Uterus (tissue), 4 donors: ENCODE measurements at places on chromosomes 11 and 22.

- no peak for DNase-seq
Observed at GRCh38 chr22:46483353-46483752, 54.1 kb downstream of the CELSR1 start.

- no peak for DNase-seq
Observed at GRCh38 chr11:69157156-69157821, 1.6 kb downstream of the SMIM38 start.

- no peak for DNase-seq
Observed at GRCh38 chr11:46903846-46904245, 14.5 kb downstream of the LRP4 start.

DNA sequence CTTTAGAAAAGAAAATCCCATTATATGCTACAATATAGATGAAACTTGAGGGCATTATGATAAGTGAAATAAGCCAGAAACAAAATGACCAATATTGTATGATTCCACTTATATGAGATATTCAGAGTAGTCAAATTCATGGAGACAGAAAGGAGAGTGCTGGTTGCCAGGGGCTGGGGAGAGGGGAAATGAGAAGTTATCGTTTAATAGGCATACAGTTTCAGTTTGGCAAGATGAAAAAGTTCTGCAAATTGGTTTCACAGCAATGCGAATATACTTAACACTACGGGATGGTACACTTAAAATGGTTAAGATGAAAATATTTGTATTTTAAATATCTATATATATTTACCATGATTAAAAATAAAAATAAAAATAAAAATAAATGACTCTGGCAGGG, 31.1 kb upstream of the RDX start:
- DNase-seq: no peak

DNA sequence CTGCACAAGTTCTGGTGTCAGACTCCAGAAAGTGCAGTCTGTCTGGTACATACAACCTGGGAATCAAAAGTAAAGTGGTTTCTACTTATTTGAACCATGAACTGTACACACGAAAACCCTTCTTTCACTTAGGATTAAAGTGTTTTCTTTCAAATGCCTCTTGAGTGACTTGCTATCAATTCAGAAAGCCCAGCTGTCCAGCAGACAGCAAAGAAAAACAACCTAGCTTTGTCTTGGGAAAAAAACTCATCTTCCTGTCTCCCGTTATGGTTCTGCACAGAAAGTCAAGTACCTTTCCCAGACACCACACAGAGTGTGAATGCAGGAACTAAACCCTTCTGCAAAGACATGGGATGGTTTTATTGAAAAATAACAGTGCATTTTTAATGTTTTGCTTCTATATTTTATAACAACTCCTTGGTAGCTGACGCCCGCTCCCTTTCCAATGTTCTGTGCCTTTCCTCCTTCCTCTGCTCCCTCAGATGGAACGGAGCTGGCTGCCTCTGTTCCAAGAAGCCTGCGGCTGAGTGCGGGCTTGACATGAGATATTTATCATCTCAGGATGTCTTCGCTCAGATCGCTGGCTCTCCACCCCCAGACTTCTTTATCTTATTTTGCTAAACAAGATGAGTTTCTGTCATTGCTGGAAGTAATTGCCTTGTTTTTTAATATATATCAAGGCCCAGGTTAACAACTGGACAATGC, 322.3 kb upstream of the B3GAT1 start:
- no peak for DNase-seq

DNA sequence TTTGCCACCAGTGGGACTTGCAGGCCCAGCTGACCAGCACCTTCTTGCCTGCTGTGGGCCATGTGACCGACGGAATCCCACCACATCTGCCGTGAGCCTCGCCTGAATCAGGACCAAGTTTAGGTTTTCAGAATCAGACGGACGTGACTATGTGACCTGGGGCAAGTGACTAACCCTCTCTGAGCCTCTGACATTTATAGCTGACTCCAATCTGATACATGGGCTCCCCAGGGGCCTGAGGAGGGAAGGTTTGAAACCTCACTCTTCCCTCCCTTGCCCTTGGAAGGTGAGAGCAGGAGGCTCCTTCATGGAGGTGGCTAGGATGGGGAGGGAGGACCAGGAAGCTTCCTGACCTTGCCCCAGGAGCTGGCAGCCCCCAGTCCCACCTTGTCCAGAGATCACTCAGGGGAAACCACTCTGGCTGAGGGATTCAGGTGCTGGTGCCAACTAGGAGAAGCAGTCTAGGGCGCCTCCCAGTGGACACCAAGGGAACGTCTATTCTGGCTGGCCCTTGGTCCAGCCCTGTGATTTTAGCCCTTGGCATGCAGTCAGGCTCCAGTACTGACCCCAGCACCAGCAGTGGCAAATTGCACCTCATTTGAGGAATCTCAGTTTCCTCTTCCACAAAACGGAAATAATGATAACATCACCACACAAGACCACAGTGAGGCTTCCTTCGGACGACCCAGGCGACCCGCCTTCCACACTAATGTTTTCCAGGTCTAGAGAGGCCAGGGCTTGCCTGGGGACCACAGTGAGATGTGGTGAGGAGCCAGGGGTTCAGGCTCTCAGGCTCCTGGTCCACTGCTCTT, 47.2 kb upstream of the SYT7 start:
- DNase-seq: peak; percentile 83

DNA sequence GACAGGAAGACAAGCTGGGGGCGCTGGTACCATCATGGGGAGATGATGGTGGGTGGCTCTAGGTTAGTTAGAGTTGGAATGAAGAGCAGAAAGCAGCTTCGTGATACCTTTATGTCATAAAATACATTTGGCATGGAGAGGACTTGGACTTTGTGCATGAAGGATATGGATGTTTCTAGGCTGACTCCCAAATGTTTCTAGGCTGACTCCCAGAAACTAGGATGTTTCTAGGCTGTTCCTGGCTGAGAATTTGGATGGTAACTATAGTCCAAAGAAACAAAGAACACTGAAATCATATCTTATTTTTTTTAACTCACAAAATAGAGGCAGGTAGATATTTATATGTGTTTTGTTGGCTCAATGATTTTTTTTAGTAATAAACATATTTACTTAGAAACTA, 89.4 kb upstream of the VPREB1 start:
- DNase-seq: no peak

DNA sequence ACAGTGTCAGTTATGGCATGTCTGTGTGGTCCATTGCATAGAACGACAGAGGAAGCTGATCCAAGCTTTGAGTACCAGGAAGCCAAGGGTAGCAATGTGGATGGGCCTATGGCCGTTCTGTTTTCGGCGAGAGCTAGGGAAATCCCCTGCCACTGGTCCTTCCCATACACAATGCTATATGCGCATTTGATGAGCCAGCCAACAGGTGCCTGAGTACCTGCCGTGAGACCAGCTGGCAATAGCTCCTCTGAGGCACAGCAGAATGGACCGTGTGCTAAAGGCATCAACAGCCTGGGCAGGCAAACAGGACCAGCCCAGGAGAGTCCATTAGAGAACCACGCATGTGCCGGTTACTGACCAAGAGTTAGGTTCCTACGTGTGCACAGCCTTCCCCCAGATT, 753.0 kb downstream of the NTM start:
- DNase-seq: no peak

GRCh38 chr11:132982772-132983640, 549.3 kb downstream of the OPCML start:
- DNase-seq: no peak

DNA sequence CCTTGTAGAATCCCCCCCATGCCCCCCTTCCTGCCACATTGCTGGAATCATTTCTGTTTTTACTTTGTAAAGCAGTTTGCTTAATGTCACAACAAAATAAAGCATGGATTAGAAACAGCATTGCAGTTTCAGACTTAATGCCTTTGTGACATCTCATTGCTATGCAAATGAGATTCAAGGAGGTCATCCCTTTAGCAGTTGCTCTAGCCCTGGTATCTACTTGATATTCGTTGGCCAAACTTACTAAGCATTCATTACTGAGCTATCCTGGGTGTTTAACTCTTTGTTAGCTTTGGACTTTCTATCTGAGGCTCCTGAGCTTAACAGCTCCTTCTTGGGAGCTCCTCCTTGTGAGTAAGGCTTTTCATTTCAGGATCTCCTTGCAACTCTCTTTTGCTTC, 16.3 kb downstream of the FAT3 start:
- DNase-seq: no peak

DNA sequence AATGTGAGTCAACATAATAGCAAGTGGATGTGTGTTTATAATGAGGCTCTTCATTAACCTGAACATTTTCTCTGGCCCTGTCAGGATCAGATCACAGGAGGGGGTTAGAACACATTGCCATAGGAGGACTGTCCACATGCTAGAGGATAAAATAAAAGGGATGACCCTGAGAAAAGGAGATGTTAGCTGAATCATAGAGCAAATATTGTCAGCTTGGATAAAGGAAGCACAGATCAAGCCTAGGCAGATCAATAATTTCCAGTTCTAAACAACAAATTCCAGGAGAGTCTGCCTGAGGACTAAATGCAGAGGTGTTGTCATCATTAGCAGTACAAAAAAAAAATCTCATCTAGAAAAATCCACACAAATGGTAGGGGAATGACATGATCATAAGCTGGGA, 337.9 kb downstream of the LRRC4C start:
- no peak for DNase-seq

- DNase-seq: no peak
Observed at GRCh38 chr11:28715726-28716125, 607.5 kb downstream of the METTL15 start.

- no peak for DNase-seq
Observed at GRCh38 chr11:122108192-122108799, 7.7 kb downstream of the BLID start.

DNA sequence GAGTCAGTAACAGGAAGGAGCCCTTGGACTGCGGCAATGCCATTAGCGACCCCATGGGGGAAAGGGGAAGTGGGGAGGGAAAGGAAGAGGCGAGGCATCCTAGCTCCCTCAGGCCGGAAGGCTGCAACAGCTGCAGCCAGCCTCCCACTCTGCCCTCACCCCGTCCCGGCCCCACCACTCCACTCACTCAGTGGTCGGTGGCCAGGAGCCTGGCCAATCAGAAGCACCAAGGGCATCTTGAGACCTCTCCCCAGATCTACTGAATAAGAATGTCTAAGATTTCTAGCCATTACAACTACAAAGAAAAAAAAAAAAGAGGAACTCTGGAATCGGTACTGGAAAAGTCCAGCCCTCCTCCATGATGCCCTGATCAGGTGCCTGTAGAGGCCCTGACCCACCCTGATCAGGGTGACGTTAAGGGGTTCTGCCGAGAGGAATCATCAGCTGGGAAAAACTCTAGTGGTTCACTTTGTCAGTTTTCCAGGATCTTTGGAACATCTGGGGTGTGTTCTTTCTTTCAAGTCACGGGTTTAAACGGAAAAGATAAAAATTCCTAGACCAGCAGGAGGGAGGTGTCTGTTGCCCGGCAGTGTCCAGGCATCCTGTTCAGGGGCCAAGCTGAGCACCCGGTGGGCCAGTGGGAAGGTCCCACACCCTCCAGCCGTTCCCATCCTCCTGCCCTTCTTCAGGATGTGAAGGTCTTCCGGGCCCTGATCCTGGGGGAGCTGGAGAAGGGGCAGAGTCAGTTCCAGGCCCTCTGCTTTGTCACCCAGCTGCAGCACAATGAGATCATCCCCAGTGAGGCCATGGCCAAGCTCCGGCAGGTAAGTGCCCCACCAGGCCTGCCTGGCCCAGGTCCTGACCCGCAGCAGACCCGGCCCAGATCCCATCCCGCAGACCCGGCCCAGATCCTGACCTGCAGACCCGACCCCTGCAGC, 14.4 kb downstream of the OAF start:
- no peak for DNase-seq

- no peak for DNase-seq
Observed at GRCh38 chr22:32309585-32310251, 47.9 kb upstream of the RFPL3 start.

- DNase-seq: no peak
Observed at GRCh38 chr11:112345706-112346105, 85.0 kb upstream of the PLET1 start.

- no peak for DNase-seq
Observed at GRCh38 chr11:104122836-104123235, 41.1 kb downstream of the PDGFD start.

- DNase-seq: no peak
Observed at GRCh38 chr11:44814881-44815592, 88.3 kb downstream of the TSPAN18 start.

DNA sequence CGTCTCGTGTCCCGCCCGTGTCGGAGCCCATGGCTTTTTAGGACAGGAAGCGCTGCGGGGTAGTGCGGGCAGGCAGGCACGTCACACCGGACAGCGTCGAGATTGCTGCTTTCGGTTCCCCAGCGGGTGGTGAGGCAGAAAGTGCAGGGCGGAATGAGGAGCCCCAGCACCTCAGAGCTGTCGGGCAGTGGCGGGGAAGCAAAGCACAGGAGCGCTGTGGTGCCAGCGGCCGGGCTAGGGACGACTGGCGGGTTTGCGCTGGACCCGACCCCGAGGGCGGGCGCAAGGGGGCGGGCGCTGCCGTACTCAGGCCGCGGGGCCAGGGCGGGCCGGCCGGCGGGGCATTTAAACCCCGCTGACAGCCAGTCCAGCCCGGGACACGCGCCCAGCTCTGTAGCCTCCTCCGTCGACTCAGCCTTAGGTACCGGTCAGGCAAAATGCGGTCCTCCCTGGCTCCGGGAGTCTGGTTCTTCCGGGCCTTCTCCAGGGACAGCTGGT, at the start of gene SLC37A2:
SLC37A2 (plus strand) TSS at position 375 of the 498 bp plus-strand sequence; CDS start at position 438, 63 bp downstream.
- DNase-seq: no peak

DNA sequence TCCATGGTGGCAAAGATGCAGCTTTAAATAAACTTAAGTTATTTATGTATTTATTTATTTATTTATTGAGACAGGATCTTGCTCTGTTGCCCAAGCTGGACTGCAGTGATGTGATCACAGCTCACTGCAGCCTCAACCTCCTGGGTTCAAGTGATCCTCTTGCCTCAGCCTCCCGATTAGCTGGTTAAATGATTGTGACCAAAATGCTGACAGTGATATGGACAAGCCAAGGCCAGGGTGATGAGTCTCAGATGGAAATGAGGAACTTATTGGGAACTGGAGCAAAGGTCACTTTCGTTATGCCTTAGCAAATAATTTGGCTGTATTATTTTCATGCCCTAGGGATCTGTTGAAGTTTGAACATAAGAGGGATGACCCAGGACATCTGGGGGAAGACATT, 9.3 kb upstream of the LRP5 start:
- DNase-seq: no peak

DNA sequence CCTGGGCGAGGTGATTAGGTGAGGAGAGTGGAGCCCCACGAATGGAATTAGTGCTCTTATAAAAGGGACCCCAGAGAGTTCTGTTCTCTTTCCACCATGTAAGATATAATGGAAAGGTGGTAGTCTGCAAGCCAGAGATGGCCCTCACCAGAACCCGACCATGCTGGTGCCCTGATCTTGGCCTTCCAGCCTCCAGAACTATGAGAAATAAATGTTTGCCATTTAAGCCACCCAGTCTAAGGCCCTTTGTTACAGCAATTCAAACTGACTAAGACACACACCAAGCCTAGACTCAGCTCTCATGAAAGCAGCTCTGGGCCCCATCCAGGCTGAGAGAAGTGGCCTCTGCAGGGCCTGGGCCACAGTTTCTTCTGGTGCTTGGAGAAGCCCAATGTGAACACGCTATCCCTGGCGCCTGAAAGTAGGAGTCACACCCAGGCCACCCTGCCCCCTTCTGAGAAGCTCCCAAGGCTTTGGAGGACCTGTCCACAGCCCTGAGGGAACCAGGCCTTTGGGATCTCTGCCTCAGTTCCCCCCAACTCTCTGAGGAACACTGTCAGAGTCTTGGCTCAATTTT, 35.3 kb upstream of the LYVE1 start:
- no peak for DNase-seq

GRCh38 chr11:68940651-68941323, 37.1 kb downstream of the IGHMBP2 start:
- no peak for DNase-seq

- no peak for DNase-seq
Observed at GRCh38 chr11:83454674-83455073, 168.5 kb upstream of the CCDC90B start.
